ENCODE measurements at places on chromosomes 1 and 21.

GRCh38 chr1:161404051-161404597 lies 36.4 kb upstream of the CFAP126 start:
- DNase-seq, result no peak

DNA sequence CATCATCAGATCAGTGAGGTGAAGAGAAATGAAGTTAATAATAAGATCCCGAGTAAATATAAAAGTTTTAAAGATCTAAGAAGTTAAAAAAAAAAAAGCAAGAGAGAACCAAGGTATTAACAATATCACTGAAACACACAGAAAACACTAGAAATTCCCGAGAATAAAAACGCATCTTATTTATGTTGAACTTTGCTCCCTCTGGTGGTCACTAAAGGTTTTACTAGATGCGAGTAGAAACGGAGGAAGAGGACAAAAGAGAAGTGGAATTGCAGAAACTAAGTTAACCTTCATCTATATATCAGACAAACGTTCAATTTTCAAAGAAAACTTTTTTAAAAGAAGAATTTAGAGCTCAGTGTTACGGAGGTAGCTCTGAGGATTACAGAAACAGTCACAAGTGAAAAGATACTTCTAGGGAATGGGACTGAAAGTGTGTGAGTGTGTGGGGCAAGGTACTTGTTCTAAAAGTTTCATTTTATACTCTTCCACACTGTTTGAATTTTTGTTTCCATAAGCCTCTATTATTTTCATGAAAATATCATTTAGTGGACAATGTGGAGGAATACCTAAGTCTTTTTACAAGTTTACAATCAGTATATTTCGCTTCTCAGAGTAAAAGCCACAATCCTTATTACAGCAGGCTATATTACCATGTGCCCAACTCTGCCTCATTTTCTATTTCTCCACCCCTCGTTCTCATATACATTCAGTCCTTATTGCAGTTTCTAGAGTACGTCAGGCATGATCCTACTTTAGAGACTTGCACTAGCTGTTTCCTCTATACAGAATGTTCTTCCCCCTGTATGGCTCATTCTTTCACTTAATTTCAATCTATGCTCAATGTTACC lies 19.7 kb downstream of the ACBD6 start:
- DNase-seq, result peak; percentile 46

DNA sequence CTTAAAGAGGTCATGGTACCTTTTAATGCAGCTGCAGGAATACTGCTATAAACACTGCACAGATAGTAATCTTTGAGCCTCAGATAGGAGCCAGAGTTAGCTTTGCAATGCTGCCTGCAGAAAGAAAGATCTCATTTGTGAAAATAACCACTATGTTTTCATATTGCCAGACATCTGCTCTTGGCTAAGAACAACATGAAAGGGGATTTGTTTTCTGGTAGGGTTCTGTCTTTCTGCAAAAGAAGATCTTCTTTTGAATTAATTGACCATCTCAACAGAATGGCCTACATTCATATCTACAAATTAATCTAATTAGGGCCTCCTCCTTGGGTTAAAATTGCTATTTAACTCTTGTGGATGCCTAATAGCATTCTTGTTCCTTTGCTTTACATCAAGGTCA lies 177.6 kb upstream of the DPYD start:
- DNase-seq, result no peak

- peak; percentile 99 for DNase-seq
Observed at GRCh38 chr1:156767101-156767878, at the start of gene PRCC. TSS of gene PRCC (plus strand) at chr1:156767535. CDS start at chr1:156767772, 237 bp downstream.

DNA sequence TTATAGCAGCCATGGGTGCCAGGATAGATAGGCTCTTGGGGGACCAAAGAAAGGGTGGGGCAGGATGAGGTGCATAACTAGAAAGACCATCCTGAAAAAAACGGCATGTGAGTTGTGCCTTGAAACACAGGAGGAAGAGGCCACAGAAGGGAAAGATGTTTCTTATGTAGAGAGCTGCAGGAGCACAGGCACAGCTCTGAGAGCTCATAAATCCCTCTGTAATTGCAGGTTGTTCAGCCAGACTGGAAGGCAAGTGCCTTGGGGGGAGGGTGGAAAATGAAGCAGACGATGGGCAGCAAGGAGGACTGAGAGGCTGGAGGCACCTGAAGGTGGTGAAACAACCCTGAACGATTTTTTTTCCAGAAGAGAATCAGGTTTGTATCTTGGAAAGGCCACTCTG lies 170.7 kb downstream of the NR5A2 start:
- DNase-seq, result no peak

DNA sequence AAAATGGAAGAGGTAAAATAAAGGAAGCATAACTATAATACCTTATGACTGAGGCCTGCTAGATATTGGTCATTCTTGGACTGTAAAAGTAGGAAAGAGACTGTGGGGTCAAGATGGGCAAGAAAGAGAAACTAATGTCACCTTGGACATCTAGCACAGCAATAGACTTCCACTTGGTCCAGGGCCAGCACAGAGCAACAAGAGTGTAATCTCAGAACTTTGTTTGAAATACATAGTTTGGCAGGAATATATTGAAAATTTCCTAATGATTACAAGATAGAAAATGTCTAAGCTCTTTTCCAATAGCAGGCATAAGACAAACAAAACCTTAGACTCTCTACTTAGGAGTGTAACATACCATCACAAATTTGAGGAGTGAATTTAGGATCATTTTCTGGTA lies 4.6 kb downstream of the LRRC8C start:
- no peak for DNase-seq
